ENCODE measurements at places on chromosomes 2 and 18. TPM values are rescaled to one million over a fixed set of nuclear protein-coding genes. Genes with fewer than 3 reads are reported as not detected.

DNA sequence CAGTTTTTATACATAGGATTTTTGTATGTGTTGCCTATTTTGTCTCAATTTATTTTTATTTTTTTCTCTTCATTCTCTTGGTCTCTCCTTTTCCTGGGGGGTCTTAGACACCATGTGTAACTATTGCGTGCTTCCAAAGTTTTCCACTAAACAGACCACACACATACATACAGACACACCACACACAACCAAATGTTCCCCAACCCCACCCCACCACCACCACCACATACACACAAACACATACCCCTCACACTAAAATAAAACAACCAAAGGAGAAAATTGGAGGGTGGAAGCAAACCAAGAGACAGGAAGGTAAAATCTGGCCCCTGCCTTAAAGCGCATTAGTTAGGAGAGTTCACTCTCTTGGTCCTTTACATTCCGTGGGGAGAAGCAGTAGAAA, 30.0 kb upstream of the ANXA4 start:
- DNase-seq: no peak

DNA sequence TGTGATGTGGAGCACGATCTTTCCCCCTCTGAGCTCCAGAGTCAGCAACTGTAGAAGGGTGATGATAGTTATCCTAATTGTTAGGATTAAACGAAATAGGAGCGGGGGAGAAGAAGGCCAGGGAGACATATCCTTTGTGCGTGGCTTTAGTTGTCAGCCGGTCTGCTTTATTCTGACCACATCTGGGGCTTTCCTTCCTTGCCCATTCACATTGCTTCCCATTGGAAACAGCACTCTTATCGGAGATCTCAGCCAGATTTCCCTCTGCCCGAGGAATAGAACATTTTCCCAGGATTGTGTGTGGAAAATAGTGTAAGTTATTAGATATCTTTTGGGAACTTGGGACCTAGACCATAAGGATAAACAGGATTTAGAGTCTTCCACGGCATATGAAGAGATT, 1.5 kb downstream of the RALB start:
- DNase-seq: no peak

DNA sequence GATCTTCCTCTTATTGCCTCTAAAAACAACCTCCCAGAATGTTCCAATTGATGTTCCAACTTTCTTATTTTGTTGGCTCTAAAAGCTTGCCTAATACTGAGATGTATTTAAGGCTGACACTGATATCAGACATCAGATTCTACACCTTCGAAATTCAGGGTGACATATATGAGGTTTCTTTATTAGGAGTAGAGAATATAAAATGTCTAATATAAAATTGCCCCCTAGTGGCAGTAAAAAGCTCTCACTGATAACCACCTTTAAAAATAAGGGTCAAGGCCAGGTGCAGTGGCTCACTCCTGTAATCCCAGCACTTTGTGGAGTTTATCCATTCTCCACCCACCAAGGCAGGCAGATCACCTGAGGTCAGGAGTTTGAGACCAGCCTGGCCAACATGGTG, 789.7 kb upstream of the SLC39A10 start:
- peak; percentile 40 for DNase-seq

GRCh38 chr2:168495524-168495923, 39.5 kb downstream of the CERS6 start:
- DNase-seq: no peak

DNA sequence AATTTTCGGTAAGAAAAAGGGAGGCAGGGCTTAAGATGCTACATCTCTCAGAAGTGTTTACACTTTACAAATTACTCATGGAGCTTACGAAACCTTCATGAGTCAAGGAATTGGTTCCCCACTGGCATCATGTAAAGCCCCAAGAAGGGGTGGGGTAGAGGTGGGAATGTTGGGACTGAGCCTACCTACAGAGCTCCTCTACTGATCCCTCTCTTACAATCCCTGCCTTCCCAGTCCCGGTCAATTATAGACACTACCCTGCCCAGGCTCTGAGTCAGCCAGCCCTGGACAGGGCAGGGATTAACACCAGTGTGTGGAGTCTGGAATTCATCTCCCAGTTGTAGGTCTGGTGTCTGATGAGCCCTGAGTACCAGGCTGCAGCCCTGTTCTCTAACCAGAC, 248.9 kb downstream of the PAX3 start:
- DNase-seq: no peak

- no peak for DNase-seq
Observed at GRCh38 chr2:236360496-236360895, 96.3 kb upstream of the ASB18 start.

The LONRF2 gene
- not detected for total RNA-seq

The CFAP65 gene
- total RNA-seq: not detected

The VIL1 gene
- total RNA-seq: not detected

All from OCI-LY7 (cell line).